ENCODE measurements at places on chromosomes 12 and 14.

DNA sequence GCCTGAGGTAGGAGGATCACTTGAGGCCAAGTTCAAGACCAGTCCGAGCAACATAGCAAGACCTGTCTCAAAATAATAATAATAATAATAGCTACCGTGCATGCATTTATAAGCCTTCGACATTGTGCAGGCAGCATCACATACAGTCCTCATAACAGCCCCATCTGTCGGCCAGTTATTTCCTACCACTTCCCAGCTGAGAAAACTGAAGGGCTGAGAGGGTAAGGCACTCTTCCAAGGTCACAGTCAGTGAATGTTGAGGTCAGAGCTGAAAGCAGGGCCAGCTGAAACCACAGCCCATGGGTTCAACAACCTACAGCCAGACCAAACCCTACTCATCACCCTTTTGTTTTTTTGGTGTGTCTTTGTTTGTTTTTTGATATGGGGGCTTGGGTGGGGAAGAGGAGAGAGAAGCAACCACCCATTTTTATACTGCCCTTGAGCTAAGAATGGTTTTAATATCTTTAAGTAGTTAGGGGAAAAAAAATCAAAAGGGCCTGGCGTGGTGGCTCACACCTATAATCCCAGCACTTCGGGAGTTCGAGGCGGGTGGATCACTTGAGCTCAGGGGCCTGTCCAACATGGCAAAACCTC is 16.8 kb upstream of the ITPK1 start:
- peak; percentile 22 for DNase-seq

- DNase-seq: no peak
Observed at GRCh38 chr12:92585115-92585727, 117.6 kb upstream of the PLEKHG7 start.

- DNase-seq: no peak
Observed at GRCh38 chr14:68085742-68086141, 266.2 kb downstream of the RAD51B start.

DNA sequence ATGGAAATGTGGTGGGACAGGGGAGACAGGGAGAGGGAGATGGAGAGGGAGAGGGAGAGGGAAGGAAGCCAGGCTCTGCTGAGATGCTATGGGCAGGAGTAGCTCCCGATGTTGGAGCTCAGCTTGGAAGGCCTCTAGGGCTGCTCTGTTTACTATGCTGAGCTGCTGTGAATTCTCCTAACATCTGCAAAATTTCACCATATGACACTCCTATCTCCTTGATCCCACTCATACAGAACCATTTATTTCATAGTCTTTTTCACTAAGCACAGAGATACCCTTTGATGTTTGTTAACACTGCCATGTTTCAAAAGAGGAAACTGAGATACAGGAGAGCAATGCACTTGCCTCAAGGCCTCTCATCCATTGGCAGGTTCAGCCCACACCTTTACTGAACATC is 60.7 kb downstream of the C12orf75 start:
- no peak for DNase-seq

GRCh38 chr12:52144512-52145227 is 47.1 kb downstream of the KRT80 start:
- no peak for DNase-seq

- DNase-seq: no peak
Observed at GRCh38 chr14:35594616-35595015, 60.7 kb downstream of the INSM2 start.

GRCh38 chr14:26987744-26988363 is 390.0 kb upstream of the NOVA1 start:
- DNase-seq: no peak

- DNase-seq: no peak
Observed at GRCh38 chr14:52058341-52058740, 10.5 kb downstream of the NID2 start.

DNA sequence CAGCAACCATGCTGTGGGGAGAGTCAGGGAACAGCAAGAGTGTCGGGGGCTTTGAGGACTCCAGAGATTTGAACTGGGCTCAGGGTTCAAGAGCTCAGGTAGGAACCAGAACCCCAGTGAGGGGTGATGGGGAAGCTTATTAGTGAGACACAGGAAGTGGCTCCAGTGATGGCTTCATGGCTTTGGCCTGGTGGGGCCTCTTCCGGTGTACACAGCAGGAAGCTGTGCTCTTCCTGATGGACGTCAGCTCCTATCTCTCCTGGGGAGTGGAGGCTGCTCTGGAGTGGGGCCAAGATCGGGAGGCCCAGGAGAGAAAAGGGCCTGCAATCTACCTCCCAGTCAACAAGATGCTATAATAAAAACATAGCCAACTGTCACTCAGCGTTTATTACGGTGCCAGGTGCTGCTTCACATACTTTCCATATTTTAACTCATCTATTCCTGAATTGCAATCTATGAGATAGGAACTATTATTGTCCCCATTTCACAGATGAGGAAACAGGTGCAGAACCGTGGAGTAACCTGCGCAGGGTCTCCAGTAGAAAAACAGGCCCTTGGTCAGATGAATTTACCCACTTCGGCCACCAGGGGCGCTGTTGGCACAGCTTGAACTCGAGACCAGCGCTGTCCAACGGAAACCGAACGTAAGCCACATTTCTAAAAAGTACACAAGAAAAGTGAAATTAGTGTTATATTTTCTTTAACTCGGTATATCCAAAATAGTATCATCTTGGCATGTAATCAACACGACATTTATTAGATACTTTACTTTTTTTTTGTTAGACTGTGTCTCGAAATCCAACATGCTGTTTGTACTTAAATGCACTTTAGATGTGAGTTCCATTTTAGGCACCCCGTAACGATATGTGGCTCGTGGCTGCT is 63.6 kb upstream of the DLK1 start:
- DNase-seq: peak; percentile 64

- DNase-seq: no peak
Observed at GRCh38 chr14:93897476-93897845, 29.7 kb upstream of the FAM181A start.

DNA sequence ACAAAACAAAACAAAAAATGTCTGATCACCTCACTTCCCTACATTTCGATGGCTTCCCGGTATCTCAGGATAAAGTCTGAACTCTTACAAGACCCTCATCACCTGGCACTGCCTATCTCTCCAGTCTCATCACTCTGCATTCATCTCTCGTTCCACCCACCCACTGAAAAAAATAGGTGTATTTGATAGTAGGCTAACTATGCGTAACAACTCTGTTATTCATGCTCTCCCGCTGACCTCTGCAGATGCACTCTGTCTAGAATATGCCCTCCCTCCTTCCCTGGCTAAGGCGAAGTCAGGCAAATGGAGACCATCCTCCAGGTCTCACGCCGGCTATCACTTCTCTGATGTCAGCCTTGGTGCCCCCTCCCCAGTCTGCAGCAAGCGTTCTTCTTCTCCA is 44.9 kb downstream of the EFCAB11 start:
- DNase-seq: no peak

- no peak for DNase-seq
Observed at GRCh38 chr14:54857830-54858269, 44.8 kb downstream of the GCH1 start.

GRCh38 chr12:10392394-10392930 is 2.6 kb upstream of the KLRK1 start:
- DNase-seq: no peak

DNA sequence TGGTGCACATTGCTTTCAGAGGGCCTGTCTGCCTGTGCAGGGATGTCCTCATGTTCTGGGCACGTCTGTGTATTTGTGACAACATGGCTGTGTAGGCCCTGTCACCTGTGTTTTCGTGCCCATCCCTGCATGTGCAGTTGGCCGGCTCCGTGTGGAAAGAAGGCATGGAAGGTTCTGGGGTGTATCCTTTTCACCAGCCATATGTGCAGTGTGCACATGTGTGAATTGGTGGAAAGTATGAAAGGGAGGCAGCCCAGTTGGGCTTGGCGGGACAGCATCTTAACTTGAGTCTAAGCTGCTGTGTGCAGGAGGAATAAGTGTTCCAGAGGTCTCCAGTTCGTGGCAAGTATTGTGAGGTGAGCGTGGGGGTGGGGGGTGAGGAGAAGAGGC is 669 bp downstream of the TSPAN11 start:
- no peak for DNase-seq

DNA sequence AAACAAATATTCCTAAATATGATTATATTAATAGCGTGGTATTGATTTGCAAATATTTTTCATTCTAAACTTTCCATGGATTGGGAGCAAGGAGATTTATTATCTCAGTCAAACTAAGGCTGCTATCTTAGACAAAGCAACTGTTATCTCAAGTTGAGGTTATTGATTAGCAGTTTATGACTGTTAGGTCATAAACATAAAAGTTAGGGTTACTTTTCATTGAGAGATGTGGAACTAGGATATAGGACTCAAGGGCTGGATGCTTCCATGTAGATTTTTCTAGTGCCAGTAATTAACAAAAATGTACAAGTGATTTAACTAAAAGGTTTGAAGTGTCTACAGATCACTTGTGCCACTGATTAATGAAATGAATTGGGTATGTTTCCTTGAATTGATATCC is 19.1 kb downstream of the SCFD1 start:
- DNase-seq: no peak

- DNase-seq: no peak
Observed at GRCh38 chr12:121239351-121240061, 29.6 kb downstream of the P2RX4 start.

GRCh38 chr12:131097202-131098177 is 143.8 kb downstream of the ADGRD1 start:
- no peak for DNase-seq

GRCh38 chr14:36805131-36805559 is 143.5 kb downstream of the PAX9 start:
- DNase-seq: no peak

DNA sequence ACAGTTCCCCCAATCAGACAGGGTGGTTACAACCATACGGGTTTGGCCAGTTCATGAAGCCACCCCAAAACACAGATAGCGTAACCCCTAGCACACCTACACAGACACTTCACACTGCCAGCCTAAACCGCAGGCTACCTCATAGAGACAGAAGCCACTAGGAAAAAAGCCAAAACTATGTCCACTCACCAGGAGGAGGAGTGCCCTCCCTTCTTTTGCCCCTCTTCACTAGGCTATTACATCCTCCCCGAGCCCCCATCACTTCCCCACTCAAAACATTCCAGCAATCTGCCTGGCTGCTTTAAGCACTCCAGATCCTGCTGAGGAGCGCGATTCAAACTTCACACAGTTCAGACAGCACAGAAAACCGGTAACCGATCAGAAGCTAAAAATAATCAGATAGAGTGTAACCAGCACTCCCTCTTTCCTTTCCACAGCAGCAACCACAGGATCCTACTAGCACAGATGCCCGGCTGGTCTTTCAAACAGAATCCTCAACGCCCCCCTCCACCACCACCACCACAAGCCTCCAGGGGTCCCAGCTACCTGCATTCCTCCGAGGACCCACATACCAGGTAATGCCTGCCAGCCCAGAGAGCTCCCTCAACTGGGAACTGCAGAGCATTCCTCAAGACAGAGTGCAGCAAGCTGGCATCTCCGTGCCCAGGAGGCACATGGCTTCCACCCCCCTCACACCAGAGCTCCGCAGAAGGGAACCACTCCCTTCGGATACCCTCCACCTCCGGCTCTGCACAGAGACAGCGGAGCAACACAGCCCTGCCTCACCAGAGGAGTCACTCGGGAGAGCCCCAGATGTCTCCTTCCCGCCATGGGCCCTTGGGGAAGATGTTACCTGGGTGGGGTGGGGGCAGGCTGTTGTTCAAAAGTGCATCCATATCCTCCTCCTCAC is 1.5 kb downstream of the CHD4 start:
- DNase-seq: no peak

- no peak for DNase-seq
Observed at GRCh38 chr12:57631566-57632072, 1.4 kb downstream of the B4GALNT1 start.

GRCh38 chr12:40561395-40561966 is 130.8 kb upstream of the CNTN1 start:
- no peak for DNase-seq

GRCh38 chr12:28486521-28486920 is 296.3 kb downstream of the CCDC91 start:
- no peak for DNase-seq

- no peak for DNase-seq
Observed at GRCh38 chr12:20628226-20628787, 66.8 kb upstream of the SLCO1C1 start.

- DNase-seq: no peak
Observed at GRCh38 chr12:8698132-8698851, 501 bp downstream of the RIMKLB start.

DNA sequence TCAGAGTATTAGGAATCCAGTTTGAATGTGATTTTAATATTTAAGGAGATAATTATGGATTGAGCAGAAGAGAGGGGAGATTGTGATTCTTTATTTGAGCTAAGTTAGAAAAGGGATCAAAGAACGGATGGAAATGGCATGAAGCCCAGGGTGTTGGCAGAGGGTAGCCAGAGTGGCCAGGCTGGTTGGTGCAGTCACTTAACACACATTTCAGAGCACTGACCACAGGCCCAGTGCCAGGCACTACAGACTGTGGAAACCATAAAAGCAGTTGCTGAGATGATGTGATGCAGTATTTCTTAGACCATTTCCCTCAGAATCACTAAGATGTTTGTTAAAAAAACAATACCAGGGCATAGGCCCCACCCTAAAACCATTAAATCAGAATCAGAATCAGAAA is 167.7 kb upstream of the AMIGO2 start:
- no peak for DNase-seq

GRCh38 chr12:98612696-98613334 is 19.3 kb downstream of the SLC25A3 start:
- no peak for DNase-seq

DNA sequence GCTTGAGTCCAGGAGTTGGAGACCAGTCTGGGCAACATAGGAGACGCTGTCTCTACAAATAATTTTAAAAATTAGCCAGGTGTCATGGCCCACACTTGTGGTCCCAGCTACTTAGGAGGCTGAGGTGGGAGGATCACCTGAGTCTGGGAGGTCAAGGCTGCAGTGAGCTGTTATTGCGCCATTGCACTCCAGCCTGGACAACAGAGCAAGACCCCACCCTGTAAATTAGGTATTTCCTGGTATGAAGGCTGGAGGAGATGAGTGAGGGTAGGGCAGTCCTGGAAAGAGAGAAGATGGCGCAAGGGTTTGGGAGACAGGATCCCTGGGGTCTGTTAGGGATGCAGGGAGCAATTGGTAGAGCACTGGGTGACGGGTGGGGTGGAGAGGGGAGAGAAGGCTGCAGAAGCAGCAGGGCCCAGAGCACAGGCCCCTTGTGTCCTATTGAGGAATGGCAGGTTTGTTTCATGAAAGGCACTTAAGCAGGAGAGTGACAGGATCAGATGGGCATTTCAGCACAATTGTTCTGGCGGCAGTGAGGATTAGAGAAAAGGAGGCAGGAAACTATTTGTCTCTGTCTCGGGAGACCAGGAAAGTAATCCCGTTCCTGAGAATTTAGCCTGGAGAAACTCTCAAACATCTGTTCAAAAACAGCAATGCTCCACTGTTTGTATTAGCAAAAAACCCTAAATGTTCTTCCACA is 47.2 kb upstream of the KTN1 start:
- DNase-seq: no peak

GRCh38 chr14:34629344-34629656 is 648 bp downstream of the SNX6 start:
- DNase-seq: no peak

DNA sequence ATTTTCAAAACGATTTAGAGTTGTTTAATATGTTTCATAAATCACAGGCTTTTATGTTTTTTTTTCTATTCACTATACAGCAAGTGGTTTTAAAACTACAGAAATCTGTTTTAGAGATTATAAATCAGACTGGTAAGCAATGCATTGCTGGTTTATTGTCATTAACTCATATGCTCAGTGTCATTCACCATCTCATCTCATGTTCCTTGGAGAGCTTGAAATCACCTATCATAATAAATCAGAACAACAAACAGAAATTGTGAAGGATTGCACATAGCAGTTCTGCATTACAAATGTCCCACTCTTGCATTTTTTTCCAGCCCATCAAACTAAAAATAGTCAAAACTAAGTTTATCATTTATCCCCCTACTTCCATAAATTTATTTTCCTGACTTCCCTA is 470.8 kb downstream of the FSCB start:
- DNase-seq: no peak
